ENCODE measurements at places on chromosomes 13 and 19.
A peak's percentile ranks its signal among the peaks of the same experiment; 100 is the strongest.

DNA sequence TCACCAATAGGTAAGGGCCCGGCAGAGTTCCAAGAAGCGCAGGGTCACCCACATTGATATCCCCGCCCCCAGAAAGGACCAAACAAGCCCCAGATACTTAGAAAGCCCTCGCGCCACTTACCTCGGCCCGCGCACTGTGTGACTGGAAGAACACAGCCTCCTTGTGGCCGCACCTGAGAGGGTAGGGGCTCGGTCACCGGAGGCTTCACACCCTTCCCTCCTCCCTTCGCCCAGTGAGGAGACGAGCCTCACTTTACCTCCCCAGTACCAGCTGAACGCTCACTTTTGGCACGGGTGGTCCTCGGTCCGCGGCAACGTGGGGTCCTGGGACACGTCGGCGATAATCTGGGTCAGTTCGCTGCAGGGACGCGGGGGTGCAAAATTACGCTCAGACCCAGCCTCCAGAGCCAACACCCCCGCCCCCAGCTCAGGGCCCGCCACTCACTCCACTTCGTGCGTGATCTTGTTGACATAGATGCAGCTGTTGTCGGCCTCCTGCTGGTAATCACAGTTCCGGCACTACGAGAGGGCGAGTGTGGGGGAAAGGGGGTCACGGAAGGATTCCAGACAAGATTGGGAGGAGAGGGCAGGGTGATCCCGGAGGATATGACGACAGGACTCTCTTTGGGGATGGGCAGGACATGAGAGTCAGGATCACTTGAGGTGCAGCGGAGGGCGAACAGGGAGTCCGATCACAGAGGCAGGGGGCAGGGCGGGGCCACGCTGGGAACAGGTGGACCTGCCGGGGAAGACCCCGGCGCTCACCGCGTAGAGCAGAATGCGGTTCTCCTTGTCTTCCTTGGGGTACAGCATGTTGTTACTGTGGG is 568 bp downstream of the POLR2I start:
- no peak for DNase-seq

GRCh38 chr19:7294558-7295212 is 471 bp upstream of the INSR start:
- peak; percentile 64 for DNase-seq

- no peak for DNase-seq
Observed at GRCh38 chr19:2412449-2412848, 14.9 kb downstream of the TIMM13 start.

- DNase-seq, result no peak
Observed at GRCh38 chr13:50208826-50209335, 193.6 kb downstream of the KCNRG start.

DNA sequence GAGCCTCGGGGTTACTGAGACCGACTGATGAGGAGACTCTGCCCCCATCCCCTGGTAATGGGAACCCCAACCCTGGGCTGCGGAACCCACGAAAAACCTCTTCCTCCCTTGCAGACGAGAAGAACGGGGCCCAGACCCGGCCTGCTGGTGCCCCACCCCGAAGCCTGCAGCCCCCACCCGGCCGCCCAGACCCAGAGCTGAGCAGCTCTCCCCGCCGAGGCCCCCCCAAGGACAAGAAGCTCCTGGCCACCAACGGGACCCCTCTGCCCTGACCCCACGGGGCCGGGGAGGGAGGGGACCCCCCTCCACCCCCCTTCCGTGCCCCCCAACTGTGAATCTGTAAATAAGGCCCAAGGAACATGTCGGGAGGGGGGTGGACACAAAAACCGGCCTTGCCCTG is 13.3 kb downstream of the TMEM150B start:
- no peak for DNase-seq

- DNase-seq, result no peak
Observed at GRCh38 chr13:54802226-54802625, 1773.6 kb downstream of the OLFM4 start.

DNA sequence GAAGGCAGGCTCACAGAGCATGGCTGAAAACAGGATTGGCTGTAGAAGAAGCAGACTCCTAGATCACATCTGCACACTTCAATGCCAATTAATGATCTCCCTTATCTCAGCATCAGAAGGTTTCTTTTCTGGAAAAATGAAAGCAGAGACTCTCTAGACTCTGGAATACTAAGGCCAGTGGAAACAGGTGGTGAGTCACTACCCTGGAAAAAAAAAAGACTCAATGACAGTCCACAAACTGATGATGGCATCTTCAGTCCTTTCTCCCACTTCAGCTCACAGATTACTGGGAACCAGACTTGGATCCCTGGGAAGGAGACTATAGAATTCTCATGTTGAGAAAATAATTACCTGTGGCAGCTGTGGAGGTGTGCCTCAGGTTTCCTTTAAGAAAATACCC is 47.5 kb upstream of the MBNL2 start:
- no peak for DNase-seq

- no peak for DNase-seq
Observed at GRCh38 chr13:114177245-114178010, 1.6 kb upstream of the CFAP97D2 start.

DNA sequence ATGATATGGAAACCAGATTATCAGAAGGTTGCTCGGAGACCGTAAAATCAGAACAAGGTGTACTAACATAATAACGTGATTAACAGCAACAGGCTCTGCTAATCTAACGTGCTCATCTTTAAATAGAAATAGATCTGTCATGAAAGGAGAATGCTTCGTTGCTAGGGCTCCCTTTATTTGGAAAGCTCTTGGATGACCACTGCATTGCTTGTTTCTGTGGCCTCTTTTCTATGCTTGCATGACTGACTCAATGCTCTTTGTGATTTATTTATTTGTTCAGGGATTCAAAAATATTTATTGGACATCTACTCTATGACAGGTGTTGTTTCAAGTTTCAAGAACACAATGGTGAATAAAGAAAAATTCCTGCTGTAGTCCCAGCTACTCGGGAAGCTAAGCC is 22.3 kb upstream of the ZDHHC20 start:
- DNase-seq, result peak; percentile 32

DNA sequence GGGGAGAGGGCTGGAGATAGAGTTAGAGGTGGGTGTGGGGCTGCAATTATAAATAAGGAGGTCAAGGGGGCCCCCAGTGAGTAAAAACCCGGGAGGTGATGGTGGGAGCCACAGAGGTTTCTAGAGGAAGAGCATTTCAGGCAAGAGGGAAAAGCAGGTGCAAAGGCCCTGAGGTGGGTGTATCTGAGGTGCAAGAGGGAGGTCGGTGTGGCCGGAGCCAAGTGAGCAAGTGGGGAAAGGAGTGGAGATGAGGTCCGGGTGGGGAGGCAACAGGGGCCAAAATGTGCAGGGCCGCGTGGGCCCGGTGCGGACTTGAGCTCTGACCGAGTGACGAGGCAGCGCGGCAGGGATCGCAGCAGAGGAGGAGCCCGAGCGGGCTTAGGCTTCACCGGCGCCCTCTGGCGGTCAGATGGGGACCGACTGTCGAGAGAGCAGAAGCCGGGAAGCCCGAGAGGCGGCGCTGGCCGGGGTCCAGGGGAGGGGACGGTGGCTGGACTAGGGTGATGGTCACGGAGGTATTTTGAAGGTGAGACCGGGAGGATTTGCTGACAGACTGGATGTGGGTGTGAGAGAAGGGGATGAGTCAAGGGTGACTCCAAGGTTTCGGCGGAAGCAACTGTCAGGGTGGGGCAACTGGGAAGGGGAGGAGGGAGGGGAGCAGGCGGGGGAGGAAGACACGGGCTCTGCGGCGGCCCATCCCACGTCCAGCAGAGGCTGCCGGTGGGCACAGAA is 17.7 kb upstream of the SPACA4 start:
- peak; percentile 34 for DNase-seq

- DNase-seq, result no peak
Observed at GRCh38 chr13:40190641-40191100, 475.8 kb downstream of the FOXO1 start.

GRCh38 chr13:28825379-28825778 is 5.2 kb downstream of the MTUS2 start:
- DNase-seq, result no peak

DNA sequence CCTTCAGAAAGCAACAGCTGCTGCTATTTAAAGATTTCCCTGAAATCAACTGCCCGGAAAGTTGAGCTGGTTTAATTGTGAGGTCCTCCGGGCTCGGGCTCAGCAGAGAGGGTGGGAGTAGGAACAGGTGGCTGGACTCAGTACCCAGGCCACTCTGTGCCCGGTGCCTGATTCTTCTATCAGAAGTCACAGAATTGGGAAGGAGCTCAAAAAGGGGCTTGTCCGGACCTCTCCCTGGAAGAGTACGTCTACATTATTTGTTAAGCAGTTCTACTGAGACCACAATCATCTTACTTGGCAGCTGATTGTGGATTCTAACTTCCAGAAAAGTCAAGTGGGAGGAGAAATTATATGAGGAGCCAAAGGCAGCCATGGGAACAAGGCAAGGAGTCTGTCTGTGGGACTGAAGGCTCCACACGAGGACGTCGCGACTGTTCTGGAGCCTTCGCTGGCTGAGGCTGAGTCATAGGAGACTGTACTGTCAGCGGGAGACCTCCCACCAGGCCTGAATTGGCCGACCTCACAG is 91.7 kb upstream of the ANKRD10 start:
- peak; percentile 88 for DNase-seq

GRCh38 chr13:32956595-32956933 is 59.7 kb upstream of the KL start:
- no peak for DNase-seq

- DNase-seq, result no peak
Observed at GRCh38 chr19:9934132-9934950, 2.0 kb downstream of the OLFM2 start.

DNA sequence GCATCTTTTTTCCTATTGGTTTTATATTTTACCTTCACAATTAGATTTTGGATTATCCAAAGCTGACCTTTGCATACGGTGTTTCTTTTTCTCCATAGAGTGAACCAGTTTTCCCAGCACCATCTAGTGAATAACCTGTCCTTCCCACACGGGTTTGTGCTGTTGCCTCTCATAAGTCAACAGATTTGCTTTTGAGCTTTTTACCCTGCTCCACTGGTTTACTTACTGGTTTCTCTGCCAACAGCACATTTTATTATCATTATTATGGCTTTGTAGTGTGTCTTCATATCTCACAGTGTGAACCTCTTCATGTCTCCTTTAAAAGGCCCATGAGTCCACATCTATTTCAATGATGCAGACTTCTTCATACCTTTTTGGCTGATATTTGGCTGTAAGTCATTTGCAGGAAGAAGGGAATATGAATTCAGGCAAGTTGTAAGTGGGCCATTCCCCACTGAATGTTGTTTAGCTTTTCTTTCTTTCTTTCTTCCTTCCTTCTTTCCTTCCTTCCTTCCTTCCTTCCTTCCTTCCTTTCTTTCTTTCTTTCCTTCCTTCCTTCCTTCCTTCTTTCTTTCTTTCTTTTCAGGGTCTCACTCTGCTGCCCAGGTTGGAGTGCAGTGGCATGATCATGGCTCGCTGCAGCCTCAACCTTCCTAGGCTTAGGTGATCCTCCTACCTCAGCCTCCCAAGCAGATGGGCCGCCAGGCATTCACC is 86.8 kb downstream of the TM9SF2 start:
- no peak for DNase-seq

DNA sequence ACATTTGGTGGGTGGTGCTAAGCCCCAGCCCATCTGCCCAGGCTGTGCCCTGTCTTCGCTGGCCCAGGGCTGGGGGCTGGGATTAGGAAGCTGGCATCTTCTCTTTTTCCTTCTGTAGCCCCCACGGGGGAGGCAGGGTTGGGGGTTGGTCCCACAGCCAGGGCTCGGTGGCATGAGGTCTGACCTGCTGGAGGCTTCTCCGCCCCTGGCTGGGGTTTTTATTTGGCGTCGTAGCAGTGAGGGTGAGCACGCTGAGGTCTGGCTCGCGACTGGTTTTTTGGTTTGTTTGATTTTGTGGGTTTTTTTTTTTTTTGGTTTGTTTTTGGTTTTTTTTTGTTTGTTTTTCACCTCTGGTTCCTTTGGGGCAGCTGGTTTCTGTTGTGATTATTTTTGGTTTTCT is 14.7 kb downstream of the ZNF574 start:
- DNase-seq, result no peak

GRCh38 chr19:6963937-6964336 is 57.3 kb downstream of the MBD3L2B start:
- DNase-seq, result no peak

- DNase-seq, result no peak
Observed at GRCh38 chr19:43656436-43656835, 13.5 kb downstream of the PLAUR start.

DNA sequence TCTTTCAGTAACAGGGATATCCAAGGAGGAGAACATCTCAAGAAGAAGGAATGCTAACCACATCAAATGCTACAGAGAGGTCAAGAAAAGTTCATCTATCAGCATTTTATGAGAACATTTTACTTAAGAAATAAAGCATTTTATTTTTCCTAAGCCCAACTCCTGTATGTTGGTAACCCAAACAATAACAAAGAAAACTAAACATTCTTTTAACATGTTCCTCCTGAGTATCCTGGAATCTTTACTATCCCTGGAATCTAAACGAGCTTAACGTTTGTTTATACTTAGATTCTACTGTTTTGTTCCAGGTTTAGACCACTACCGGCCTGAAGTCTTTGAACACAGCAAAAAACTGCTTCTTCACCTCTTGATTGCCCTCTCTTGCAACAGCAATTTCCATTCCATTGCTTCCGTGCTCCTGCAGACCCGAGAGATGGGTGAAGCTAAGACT is 89.7 kb downstream of the ZAR1L start:
- DNase-seq, result no peak

GRCh38 chr19:39502640-39503417 is 4.1 kb downstream of the DLL3 start:
- peak; percentile 13 for DNase-seq

- no peak for DNase-seq
Observed at GRCh38 chr13:24286624-24287023, 22.8 kb upstream of the C1QTNF9 start.

DNA sequence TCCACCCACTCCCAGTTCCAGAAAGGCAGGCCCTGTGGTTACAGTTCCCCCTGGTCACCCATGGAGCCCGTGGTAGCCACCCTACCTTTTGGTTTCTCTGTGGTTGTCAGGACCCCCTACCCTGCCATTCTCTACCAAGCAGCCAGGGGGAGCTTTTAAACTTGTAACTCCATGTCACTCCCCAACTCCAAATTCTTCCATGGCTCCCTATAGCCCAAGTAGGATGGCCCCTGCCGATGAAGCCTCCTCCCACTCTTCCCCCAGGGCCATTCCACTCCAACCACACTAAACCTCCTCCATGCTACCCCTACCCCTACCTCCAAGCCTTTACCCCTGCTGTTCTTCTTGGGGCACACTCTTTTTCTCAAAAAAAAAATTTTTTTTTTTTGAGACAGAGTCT is 2.2 kb downstream of the S1PR2 start:
- peak; percentile 35 for DNase-seq
